Spinal cord (tissue), 10 donors: ENCODE measurements at places on chromosomes 11 and 22.

DNA sequence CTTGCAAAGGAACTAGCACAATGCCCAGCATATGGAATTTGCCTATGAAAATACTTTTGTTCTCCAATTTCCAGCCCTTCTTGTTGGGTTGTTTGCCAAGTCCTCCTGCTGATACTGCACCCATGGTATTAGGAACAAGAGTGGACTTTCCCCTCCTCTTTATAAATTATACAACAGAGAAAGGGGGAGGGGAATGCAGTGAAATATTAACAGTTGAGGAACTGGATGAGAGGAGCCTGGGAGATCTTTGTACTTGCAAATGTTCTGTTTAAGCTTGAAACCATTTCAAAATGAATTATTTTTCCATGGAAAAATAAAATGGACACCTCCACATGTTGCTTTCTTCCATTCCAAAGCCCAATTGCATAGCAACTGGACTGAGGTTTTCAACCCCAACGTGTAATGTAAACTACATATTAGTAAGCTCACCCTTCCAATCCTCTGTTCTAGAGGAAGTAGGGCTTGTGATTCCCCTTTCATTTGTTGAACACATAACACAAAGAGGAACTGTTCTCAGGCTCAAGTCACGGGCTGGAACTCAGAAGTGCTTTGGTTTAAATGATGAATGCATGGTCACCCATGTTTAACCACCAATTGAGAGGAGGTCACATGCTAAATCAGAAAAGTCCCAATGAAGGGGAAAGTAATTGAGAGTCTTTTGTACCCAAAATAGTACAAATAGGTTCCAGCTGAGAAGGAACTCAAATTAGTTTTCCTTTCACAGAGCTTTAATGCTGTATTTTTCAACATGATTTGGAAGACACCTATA is 66.2 kb upstream of the ZC3H12C start:
- DNase-seq = no peak

GRCh38 chr22:20424568-20424931 is 13.1 kb downstream of the SCARF2 start:
- no peak for DNase-seq

DNA sequence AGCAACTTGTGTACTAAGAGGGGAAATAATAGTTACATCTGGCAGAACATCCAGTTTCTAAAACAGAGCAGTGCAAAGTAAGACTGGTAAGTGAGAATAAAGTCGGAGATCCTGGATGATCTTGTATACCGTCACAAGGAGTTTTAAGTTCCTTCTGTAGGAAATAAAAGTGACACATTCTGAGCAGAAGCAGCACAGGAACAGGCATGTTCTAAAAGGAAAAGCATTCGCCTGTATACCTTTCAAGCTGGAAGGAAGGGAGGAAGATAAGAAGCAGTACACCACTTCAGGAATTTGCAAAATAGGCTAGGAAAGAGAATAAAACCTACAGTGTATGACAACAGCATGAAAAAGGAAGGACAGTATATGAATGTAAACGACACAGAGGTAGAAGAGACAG is 106.2 kb upstream of the TP53AIP1 start:
- DNase-seq = no peak

DNA sequence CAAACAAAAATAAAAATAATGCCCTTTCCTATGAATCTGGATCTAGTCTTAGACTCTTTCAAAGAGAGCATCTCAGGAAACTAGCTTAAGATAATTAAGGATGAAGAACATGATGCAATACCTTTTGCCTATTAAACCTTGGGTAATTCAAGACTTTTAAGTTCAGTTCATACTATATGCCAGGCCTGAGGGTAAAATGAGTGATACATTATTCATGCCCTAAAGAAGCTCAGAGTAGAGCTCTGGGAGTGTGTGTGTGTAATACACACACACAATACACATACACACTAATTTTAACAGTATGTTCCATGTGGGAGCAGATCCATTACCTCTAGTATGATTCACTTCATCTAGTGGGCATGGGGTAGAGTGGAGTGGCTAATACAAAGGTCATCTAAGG is 651.4 kb upstream of the CHORDC1 start:
- no peak for DNase-seq

DNA sequence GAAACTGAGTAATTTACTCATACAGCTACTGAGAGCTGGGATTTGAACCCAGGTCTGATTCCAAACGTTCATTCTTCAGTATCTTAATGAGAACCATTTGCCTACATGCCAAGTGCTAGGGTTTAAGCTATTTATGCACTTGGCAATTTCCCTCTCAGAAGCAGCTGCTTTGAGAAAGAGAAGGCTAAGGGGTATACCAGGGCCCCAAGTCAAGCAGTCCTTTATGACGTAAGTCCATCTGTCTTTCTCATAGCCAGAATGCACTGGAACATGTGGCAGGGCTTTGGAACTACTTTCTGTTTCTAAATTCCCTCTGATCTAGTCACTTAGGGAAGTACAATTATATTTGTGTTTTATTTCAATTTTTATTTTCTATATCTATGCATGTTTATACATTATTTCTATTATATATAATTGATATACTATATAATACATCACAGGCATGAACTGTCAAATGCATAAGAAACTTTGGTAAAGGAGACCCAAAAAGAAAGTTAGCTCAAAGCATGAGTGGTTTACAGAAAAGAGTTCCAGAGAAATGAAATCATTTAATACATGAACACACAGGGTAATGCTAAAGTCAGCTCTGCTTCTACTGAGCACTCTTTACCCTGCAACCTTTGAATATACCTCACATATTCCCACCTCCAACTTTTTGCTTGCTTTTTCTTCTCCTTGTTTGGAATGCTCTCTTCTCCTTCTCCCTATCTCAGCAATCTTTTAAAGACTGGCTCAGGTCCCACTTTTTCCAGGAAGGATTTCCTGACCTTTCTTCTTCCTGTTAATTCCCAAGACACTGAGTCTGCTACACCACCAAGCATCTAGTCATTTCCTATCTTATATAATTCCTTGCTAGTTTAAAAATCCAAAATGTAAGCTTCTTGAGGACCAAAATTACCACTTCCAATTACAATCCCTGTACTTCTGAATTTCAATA is 80.5 kb upstream of the GDPD4 start:
- no peak for DNase-seq

DNA sequence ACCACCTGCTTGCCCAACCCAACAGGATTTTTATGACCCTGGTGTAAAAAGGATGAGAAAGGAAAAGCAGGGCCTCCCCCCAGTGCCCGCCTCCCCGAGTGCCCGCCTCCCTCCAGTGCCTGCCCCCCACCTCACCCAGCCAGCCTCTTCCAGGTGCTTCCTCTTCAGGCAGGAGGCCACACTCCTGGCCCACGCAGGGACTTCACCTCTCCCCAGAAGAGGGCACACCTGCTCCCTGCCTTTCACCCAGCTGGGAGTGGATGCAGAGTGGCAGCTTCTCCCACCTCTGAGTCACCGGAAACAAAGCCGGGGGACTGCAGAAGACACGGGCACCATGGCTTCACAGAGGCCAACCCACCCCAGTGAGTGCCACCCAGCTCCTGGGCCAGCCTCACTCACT is 16.1 kb downstream of the CPT1A start:
- DNase-seq = no peak

DNA sequence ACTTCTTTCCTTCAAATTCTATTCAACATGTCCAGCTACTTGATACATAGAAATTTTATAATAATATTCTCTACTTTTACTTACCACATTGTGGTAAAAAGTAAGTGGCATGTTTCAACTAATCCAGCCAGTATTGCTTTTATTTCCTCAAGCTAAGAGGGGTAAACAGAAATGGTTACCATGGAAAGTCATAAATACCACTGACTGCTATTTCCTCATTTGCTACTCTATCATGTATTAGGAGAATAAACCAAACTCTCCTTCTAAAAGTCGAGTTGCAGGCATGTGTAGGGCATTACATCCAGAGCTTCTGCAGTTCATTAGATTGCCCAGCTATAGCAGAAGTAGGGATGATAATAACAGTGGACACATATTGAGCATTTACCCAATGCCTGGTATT is 208.4 kb downstream of the MAML2 start:
- DNase-seq = no peak

- DNase-seq = no peak
Measured at GRCh38 chr11:3632070-3632660, 9.6 kb downstream of the ART5 start.

DNA sequence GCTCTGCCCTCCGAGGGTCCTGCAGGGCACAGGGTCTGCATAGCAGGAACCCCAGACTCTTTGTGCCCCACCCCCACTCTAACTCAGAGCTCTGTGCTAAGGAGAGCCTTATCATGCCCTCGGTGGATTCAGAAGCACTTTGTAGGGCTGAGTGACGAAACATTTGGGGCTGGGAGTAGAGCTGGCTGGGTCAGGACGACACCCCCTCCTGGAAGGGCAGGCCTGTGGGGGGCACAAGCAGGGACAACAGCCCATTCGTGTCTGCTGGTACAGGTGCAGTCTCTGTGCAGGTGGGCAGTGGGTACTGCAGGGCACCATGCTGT is 8.9 kb downstream of the APOBEC3A start:
- DNase-seq = no peak

- no peak for DNase-seq
Measured at GRCh38 chr22:40487663-40488249, 117.4 kb downstream of the SGSM3 start.

GRCh38 chr11:47714554-47715081 is 551 bp downstream of the AGBL2 start:
- no peak for DNase-seq

- DNase-seq = no peak
Measured at GRCh38 chr22:33518405-33518804, 401.9 kb downstream of the LARGE1 start.

GRCh38 chr11:94602430-94603372 is 35.5 kb downstream of the PIWIL4 start:
- no peak for DNase-seq

- DNase-seq = no peak
Measured at GRCh38 chr11:65899356-65900124, 648 bp downstream of the FOSL1 start.

DNA sequence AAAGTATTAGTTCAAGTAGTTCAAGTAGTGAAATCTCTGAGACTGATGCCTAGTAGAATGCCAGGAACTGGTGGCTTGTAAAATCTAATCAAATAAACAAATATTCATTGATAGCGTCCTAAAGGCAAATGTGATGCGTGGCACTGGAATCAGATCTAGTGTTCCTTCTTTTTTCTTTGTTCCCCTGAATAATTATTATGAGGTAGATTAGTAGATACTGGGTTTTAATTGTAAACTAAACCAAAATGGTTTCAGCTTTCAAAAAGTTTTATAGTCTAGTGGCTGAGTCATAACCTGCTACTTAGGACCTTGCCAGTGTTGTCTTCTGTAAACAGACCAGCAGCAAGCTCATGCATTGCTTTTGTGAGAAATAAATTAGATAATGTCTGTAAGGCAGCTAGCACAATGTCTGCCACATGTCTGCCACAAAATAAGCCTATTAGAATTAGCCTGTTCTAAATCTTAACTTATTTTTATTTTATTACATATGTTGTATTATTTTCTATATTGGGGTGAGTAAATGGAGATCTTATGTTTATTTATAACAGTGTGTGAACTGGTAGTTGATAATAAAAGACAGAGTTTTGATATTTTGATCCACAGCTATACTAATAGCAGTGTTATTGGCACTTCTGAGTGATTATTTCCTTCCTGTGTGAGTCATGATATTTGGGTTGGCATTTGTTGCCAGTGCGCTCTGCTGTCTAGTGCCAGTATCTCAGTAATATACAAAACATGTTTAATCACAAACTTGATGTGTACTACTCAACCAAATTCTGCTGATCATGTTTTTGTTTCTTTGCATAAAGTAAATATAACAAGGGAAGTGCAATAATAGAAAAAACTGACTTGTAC is 135.7 kb downstream of the TMEM135 start:
- no peak for DNase-seq

- DNase-seq = no peak
Measured at GRCh38 chr11:8271106-8271886, 7.6 kb upstream of the LMO1 start.

GRCh38 chr11:702462-703461 is 3.3 kb upstream of the EPS8L2 start:
- no peak for DNase-seq

- no peak for DNase-seq
Measured at GRCh38 chr11:43067681-43068080, 244.1 kb upstream of the API5 start.

- DNase-seq = no peak
Measured at GRCh38 chr11:94574193-94574961, 7.2 kb downstream of the PIWIL4 start.

- DNase-seq = no peak
Measured at GRCh38 chr11:113627946-113628345, 78.2 kb downstream of the TMPRSS5 start.

GRCh38 chr11:77146261-77147035 is 18.4 kb downstream of the MYO7A start:
- DNase-seq = no peak

GRCh38 chr11:112265659-112266409 is 5.2 kb upstream of the PLET1 start:
- DNase-seq = no peak

- no peak for DNase-seq
Measured at GRCh38 chr11:15613789-15614188, 499.1 kb downstream of the INSC start.

DNA sequence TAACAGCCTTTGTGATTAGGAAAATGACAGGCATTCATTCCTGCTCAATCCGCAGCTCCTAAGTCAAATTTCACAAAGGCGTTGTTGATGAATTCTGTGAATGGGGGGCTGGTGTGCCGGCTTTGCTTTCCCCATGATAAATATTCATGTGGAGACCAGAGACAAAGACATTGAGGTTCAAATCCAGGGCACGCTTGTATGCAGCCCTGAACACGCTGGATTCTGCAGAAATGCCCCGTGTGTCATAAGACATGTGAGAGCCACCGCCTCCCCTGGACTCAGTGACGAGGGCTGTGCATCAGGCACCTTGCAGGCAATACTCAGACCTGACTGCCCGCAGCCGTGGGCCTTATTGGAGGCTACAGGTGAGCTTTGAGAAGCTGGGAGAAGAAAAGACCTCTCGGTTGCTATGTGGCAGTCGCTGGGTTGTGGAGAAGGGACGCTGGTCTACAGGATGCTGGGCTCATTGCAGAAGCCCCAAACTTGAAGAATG is 906.2 kb downstream of the BRD1 start:
- DNase-seq = no peak

DNA sequence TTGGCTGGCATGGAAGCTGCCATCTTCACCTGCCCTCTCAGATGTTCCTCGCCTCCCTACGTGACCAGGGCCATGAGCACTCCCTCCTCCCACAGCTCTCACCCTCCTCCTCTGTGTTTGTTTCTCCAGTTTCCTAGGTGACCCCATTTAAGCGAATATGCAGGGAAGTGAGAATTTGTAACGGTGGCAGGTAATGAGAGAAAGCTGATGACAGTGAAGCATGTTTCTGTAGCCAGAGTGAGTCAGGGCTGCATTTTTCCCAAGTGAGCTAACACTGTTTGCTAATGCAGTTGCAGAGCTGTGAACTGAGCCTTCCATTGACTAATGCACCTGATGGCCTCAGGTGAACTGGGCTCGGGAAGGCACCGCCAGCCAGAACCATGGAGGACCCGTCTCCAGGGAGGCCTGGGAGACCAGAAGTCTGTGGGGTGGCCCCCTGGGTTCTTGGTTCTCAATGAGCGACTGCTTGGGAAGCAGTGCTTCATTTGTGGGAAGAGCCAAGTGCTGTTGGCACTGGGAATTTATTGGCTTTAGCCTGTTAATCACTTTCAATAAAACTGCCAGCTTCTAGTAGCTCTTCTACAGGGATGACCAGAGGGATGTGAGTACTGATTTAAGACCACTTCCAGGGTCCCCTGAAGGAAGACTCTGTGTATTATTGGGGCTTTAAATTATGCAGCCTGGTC is 64.5 kb downstream of the BARX2 start:
- no peak for DNase-seq
